Adipocyte (in vitro differentiated cells): ENCODE measurements at places on chromosomes 4 and X.
A peak's percentile ranks its signal among the peaks of the same experiment; 100 is the strongest.

GRCh38 chr4:95105983-95106382 lies 348.2 kb downstream of the BMPR1B start:
- DNase-seq: no peak

GRCh38 chr4:5874811-5875449 lies 18.0 kb downstream of the CRMP1 start:
- DNase-seq: peak; percentile 34

GRCh38 chr4:165563851-165564250 lies 185.0 kb downstream of the CPE start:
- DNase-seq: no peak

DNA sequence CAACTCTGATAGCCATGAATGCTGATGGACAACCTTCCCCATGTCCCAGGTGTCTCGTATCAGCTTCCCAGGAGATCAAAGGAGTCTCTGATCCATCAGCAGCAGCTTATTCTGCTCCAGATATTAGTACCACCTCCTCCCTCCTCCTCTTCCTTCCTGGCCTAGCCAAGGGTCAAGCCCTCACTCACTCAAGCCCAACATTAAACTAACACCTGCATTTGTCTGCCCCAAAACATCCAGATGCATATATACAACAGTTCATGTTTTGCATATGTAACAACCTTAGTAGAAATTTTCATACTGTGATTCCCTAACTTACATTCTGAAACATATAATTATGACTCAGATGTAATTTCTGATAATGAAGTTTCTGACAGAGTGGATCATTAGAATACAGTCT lies 29.9 kb downstream of the BCLAF3 start:
- no peak for DNase-seq

GRCh38 chrX:34879886-34880285 lies 62.7 kb upstream of the FAM47B start:
- DNase-seq: no peak

DNA sequence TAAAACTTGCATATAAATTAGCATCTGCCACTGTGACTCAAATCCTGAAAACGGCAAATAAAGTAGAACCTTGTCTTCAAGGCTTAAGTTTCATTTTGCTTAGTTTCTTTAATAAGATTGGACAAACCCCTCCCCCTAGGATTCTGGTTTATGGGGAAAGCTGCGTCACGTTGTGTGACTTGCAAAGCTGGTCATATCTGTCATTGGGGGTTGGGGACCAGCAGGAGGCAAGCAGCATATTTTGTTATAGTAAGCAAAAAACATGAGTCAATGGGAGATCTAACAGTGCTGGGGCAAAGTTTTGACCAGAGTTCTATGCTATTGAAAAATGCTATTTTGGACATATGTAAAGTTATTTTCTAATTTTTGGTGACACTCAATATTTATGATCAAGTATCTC lies 407.3 kb downstream of the PCDH18 start:
- peak; percentile 75 for DNase-seq

- DNase-seq: no peak
Observed at GRCh38 chr4:1819284-1819683, 26.2 kb downstream of the FGFR3 start.

- no peak for DNase-seq
Observed at GRCh38 chr4:8290701-8290970, 21.1 kb downstream of the HTRA3 start.

- DNase-seq: peak; percentile 66
Observed at GRCh38 chrX:131747173-131747572, 203.3 kb downstream of the OR13H1 start.

DNA sequence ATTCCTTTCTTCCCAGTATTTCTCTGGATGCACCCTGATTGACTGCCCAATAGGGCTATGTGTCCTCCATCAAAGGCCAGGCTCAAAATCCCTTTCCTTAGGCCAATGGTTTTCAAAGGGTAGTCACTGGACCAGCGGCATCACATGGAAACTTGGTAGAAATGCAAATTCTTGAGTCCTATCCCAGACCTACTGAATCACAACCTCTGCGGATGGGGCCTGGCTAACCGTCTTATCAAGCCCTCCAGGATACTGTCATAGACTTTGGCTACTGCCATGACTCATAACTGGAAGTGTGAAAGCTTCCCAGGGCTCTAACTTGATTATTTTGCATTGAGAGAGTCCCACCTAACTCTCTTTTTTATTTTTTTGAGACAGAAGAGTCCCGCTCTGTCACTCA lies 71.9 kb upstream of the TFDP3 start:
- DNase-seq: no peak

- DNase-seq: peak; percentile 19
Observed at GRCh38 chr4:138090918-138091676, 151.1 kb downstream of the SLC7A11 start.

- no peak for DNase-seq
Observed at GRCh38 chr4:128728190-128728589, 81.3 kb upstream of the JADE1 start.

- no peak for DNase-seq
Observed at GRCh38 chrX:114532111-114532805, 51.6 kb upstream of the HTR2C start.

GRCh38 chr4:38366456-38366855 lies 297.5 kb upstream of the KLF3 start:
- DNase-seq: peak; percentile 51

DNA sequence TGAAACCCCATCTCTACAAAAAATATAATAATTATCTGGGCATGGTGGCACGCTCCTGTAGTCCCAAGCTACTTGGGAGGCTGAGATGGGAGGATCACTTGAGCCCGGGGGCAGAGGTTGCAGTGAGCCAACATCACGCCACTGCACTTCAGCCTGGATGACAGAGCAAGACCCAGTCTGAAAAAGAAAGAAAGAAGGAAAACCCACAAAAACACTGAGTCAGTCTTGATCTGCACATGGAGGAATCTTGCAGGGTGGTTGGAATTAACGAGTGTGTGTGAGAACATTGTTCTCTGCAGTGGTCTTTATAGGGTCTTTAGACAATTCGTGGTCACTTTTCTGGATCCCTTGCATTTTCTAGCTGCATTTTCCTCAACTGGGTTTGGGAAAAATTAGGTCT lies 23.2 kb downstream of the ADD1 start:
- no peak for DNase-seq

DNA sequence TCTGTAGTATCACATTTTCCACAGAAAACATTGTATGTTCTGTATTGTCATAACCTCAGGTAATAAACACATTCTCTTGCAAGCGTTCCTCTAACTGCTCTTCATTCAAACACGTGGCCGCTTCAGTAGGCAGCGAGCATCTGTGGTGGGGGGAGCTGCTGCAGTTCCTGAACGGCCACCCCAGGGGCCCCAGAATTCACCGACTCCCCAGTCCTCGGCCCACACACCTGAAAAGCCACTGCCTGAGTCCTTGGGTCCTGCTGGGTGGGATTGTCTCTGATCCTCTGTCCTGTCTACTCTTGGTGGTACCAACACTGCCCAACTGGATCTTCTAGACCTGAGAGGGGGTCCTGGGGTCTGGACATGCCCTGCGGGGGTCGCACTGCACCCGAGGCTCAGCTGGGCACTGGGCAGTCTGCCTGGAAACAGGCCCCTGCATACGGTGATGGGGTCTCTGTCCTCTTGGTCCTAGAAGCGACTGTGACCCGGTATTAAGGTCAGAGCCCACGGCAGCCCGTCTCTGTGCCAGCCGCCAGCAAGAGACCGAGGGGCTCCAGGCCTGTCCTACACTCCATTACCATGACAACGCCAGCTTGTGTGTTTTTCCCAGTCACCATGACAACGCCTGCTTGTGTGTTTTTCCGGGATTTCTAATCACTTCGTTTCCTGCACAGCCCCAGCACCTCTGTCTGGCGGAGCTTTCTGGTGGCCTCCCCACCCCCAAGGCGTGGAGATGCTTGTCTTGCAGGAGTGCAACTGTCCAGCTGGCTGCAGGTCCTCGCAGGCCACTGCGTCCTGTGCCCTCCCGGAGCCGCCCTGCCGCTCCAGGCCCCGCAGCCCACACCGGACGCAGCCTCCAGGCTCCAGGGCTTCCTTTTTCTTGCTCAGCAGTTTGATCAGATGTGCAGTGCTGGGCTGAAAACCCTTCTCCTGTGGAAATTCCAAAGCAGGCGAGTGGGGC lies 16.0 kb downstream of the CTBP1 start:
- DNase-seq: no peak

DNA sequence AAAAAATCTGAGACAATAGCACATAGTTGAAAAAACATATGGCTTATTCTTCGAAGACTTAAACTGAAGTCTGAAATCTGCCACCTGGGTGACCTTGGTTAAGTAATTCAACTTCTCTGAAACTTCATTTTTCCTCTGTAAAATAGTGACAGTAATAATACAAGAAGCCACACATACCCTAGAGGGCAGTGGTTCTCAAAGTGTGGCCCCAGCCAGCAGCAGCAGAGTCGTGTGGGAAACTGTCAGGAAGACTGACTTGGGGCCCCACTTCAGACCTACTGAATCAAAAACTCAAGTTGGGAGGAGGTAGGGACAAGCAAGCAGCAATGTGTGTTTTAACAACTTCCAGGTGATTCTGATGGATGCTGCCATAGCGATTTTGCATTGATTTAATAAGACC lies 249.9 kb downstream of the HNRNPD start:
- no peak for DNase-seq

DNA sequence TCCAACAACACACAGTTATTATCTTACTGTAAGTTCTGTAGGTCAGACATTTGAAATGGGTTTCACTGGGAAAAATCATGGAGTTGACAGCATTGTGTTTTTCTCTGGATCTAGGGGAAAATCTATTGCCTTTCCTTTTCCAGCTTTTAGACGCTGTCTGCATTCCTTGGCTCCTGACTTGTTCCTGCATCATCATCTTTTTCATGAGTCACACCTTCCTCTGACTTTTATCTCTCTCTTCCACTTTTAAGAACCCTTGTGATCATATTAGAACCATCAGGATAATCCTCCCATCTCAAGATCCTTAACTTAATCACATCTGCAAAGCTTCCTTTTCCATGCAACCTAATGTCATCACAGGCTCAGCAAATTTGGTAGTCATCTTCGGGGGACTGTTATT lies 1454.8 kb downstream of the RPA4 start:
- no peak for DNase-seq

DNA sequence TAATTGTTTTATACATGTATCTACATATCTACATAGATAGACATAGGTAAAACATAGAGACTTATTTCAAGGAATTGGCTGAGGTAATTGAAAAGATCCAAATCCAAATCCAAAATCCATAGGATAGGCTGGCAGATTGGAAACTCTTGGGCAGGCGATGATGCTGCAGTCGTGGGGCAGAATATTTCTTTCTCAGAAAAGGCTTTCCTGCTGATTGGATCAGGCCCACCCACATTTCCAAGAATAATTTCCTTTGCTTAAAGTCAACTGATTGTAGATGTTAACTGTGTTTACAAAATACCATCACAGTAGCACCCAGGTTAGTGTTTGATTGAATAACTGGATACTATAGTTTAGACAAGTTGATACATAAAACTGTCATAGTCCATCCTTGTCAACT lies 27.2 kb downstream of the STIM2 start:
- DNase-seq: no peak

DNA sequence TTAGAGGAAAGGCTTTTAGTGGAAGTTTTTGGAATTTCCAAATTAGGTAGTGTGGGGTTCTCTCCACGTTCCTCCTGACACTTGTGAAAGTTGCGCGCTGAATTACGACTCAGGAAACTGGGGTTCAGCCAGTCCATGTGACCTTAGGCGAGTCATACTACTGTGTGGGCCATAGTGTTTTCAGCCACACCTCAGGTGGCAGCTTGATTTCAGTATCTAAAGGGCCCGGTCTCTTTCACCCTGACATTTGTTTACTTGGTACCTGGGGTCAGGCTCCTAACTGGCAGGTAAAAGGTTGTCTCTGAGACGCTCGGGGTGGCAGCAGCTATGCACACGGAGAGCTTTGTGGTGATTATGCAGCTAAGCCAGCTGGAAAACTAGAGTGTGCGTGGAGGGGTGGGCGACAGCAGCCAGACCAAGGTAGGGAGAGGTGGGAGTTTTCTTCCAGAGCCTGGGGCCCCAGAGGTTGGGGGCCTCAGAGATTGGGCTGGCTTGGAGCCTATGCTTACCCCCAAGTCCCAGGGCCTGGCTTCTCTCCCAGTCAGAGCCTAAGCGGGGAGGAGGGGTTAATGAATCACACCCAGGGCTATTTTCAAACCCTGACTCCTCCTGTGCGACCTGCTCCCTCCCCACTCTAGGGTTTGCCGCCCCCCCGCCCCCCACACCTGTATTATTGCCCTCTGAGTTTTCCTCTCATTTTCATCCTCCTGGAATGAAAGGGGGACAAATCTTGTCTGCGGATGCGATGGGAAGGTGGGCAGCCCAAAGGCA lies 47.2 kb downstream of the STARD8 start:
- no peak for DNase-seq

DNA sequence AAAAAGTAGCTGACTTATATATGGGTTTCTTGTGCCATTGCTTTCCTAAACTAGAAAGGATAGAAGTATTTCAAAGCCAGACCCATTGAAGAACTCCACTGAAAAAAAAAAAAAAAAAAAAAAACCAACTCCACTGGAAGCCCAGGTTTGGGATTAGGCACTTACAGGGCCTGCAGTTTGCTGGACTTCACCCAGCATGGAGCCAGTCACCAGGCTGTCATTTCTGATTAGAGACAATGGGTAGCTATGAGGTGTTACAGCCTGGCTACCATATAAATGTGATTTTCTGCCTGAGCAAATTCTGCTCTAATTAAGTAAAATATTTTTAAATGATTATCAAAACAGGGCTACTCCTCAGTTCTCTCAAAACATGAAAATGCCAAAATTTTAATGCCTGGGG lies 49.5 kb downstream of the HS6ST2 start:
- DNase-seq: no peak

GRCh38 chrX:9003041-9003440 lies 30.9 kb downstream of the FAM9B start:
- no peak for DNase-seq

DNA sequence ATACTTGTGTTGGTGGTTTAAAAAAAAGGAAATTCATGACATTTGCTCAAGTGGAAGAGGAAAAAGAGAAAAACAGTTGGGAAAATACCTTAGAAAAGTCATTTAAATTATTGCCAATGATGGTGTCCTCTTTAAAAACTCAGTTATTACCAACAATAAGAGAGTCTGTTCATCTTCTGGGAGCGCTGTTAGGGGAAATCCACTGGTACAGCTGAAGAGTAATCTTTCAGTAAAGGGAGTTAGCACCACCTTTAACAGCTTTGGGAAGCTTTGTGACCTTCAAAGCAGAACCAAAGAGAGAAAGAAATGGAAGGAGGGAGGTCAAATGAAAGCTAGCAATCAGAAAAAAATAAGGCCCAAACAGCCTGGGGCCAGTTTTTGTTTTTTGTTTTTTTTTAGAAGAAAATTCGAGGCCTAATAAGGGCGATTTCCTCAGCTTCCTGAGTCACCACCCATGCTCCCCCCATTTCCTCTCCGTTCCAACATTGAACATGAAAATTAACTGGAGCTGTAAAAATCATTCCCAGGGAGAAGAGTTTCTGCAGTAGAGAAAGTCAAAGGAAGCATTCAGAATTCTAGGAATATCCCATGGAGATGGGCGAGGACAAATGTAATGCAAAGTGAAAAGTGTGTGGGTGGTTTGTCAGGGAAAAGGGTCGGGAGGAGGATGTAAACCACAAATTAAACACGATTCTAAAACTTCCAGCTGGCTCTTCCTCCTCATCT lies 115.1 kb downstream of the SH3KBP1 start:
- DNase-seq: peak; percentile 54

GRCh38 chrX:116009346-116009745 lies 161.2 kb upstream of the AGTR2 start:
- DNase-seq: no peak
